ENCODE measurements at places on chromosomes 16 and 17. TPM values are rescaled to one million over a fixed set of nuclear protein-coding genes. Genes with fewer than 3 reads are reported as not detected.

Gene UBN1
- 9.3 TPM for polyA plus RNA-seq

Gene EFNB3
- polyA plus RNA-seq: 1.6 TPM

Gene PTX4
- polyA plus RNA-seq: not detected

Gene C17orf75
- 11.2 TPM for polyA plus RNA-seq

Gene KCNH6
- polyA plus RNA-seq: not detected

Gene CA5A
- not detected for polyA plus RNA-seq

Gene SRL
- 0.31 TPM for polyA plus RNA-seq

Gene HSD17B1
- 2.7 TPM for polyA plus RNA-seq

Measured in stomach (tissue), 19 donors.